NCI-H2081 (cell line): ENCODE measurements at places on chromosomes 2 and 18.

- peak; percentile 48 for DNase-seq
Observed at GRCh38 chr18:31555971-31556747, 35.5 kb upstream of the TTR start.

GRCh38 chr2:285531-285930 lies 2.4 kb downstream of the ALKAL2 start:
- DNase-seq, result no peak

DNA sequence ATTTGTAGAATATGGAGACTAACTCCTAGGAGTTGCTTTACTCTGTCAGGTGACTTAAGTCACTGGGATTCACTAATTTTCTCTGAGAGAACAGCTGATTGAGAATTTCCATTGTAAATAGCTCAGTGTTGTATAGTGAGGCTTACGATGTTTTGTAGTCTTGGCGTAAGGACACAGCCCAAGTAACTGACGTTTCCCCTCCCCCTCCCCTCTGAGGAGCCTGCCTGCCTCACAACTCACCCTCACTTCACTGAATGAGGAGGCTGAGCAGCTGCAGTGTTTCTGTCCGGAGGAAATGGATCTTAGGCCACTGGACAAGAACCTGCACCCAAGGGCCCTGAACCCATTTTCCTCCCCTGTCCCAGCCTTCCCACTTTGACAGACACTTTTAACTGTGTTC lies 264.6 kb downstream of the PHLPP1 start:
- DNase-seq, result no peak

DNA sequence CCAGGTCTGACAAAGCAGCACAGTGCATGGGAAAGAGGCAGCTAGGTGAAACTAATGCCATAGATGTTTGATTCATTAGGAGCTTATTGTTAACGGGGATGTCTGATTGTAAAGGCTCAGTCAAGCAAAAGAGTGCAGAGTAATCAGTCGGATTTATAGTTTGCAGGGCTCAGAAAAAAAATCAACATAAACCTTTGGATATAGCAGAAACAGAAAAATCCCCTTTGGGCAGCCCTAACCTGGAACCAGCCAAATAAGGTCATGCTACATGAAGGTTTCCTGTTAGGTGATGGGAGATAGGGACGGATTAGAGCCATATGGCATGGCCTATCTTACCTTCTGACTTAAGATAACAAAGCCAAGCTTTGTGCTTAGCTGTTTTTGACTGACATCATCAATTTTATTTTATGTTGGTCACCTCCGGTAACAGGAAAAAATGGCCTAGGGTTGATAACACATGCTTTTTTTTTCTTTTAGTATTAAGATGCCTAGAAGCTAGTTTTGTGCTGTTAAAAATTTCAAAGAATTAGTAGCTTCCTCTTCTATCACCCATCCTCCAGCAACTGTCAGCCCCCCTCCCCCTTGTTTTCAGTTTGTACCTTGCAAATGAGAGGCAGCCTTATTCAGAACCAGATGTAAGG lies 60.7 kb upstream of the ZEB2 start:
- no peak for DNase-seq

- DNase-seq, result no peak
Observed at GRCh38 chr2:115369400-115369799, 927.0 kb downstream of the DPP10 start.
